ENCODE measurements at places on chromosomes 3 and 15.

DNA sequence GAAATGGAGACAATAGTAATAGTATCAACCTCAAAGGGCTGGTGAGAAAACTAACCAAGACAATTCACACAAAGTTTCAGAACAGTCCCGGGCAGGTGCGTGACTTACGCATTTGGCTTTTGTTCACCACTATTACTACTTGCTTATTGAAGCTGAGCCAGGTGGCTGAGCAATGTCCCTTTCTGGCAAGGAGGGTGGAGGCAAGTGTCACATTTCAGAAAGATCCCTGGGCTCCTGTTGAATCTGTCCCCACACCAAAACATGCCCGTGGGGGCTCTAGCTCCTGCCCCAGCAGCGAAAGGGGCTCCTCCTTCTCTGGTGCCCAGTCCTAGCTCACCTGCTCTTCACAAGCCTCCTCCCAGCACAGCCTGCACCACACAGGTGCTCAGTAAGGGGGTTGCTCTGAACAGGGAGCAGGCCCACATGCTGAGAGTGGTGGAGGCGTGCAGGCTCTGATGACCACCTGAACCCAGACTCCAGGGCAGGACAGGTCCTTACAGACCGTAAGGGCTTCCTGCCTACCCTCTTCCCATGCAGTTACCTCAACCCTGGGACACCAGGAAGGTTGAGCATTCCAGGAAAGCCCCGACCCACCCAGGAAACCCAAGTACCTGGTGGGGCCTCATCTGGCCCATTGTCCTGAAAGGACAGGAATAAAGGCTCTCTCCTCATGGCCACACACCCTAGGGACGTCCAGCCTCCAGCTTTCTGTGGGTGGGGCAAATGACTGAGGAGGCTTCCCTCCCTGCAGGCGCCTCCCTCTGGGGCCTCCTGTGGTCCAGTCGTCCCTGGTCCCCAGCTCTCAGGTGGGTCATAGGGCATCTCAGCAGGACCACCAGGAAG is 32.6 kb downstream of the SEMA7A start:
- peak; percentile 55 for DNase-seq

DNA sequence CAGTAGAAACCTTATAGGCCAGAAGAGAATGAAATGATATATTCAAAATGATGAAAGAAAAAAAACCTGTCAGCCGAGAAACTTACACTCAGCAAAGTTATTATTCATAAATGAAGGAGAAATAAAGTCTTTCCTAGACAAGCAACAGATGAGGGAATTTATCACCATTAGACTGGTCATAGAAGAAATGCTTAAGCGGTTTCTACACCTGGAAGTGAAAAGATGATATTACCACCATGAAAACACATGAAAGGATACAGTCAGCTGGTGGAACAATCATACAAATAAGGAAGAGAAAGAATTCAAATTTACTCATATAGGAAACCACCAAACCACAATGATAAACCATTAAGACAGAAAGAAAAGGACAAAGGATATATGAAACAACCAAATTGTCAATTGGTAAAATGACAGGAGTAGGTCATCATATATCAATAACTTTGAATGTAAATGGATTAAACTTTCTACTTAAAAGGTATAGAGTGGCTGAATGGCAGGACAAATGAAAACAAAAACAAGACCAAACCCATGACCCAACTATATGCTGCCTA is 29.9 kb upstream of the PRR23C start:
- no peak for DNase-seq

DNA sequence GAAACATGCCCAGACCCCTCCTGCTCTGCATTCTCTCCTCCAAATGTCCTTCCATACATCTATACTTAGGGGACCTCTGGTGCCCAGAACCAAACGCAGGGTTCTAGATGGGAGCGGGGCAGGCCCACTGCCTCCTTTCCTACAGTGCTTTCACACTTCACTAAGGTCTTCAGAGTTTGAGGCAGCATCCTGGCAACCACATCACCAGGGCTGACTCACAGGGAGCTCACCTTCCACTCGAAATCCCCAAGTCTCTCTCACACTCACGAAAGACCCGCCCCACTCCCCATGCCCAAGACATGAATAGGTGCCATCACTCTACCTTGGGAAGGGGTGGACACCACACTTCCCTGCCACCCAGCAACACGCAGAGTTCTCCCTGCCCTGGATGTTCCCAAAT is 18.9 kb downstream of the HOMER2 start:
- peak; percentile 9 for DNase-seq

DNA sequence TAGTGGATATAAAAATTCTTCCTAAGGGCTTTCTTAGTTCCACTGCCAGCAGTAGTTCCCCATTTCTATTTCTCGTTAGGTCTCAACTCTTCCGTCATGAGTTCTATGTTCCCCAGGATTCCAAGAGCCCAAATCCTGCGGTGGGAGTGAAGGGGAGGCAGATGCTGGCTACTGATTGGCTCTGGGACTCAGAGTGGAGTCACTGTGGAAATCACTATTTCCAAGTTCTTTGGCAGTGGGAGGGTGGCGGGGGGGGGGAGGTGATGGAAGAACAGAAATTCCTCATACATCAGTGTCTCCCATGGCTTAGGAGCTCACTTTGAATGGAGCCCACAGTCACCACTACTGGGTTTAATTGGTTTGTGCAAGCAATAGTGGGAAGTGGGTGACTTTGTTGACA is 5.6 kb downstream of the CCR1 start:
- no peak for DNase-seq

- DNase-seq: no peak
Observed at GRCh38 chr15:90190606-90191343, 10.4 kb upstream of the SEMA4B start.

Data from stimulated activated naive CD8-positive, alpha-beta T cell treated with anti-CD3 and anti-CD28 coated beads, Interleukin-15, Interleukin-2, amounts not matched to agents 100 U/mL and 50 U/mL, for 24 hours (primary cell).